GM06990 (cell line): ENCODE measurements at places on chromosomes 7 and 10.

- DNase-seq = no peak
These were observed 36.7 kb downstream of the CSGALNACT2 start for GRCh38 chr10:43174969-43175368.

DNA sequence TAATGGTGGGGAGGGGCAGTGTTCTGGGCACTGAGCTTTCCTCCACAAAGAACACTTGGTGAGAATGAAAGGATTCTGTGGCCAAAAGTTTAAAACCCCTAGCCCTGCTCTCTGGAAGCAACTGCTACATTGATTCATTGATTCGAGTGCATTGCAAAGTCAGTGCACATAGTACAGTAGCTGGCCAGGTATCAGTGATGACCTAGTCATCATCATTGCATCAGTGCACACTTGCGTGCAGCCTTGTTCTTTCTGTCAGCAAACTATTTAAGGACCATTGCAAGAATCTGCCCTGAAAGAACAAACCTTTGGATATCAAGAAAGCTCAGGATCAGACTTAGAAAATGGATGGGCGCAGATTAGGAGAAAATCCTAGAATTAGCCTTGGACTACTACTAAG, 47.4 kb downstream of the CUL1 start:
- DNase-seq = no peak

DNA sequence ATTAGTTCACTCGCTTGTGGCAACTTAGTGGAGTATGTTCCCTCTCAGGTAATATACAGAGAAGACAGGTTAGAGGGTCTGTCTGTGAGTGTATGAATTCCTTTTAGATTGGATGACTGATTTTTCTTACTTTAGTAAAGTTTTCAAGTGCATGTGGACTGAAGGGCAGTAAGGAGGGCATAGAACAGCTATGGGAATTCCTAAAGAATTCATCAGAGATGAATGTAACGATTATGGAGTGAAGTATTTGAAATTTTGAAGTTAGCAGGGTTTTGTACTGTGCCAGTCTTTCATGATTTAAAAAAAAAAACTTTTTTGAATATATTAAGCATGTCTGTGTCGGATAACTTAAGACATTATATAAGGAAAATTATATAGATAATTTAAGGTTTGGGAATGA, 15.5 kb downstream of the MAPK8 start:
- DNase-seq = no peak

DNA sequence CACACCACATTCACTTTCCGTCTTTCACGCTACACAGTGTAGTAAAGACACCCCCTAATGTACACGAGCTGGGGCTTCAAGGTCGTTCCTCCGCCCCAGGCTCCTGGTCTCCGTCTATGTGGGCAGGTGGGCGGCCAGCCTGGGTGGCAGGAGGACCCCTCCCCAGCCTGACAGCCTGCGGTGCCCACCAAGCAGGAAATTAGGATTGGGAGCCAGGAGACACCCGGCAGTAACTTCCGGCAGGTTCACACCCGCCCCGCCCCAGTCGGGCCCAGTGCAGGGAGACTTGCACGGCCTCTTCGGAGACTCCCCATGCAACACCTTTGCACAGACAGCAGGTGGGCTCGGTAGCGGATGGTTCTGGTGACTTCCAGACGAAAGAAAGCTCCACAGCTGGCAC, 27.7 kb upstream of the ADGRA1 start:
- no peak for DNase-seq

DNA sequence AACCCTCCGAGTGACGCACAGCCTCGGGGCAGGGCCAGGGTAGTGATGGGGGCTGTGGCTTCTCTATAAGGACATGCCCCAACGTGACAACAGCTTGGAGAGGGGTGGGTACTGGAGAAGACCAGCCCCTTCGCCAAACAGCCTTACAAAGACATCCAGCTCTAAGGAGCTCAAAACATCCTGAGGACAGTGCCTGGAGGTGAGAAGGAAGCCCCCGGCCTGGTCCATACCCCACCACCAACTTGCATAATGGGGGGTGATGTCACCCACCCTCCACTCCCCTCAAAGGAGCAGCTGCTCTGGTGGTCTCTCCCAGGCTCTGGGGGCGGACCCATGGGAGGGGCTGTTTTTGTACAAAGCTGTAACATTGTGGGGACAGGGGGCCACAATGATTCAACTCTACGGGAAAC, 15.1 kb downstream of the PRSS2 start:
- DNase-seq = no peak

DNA sequence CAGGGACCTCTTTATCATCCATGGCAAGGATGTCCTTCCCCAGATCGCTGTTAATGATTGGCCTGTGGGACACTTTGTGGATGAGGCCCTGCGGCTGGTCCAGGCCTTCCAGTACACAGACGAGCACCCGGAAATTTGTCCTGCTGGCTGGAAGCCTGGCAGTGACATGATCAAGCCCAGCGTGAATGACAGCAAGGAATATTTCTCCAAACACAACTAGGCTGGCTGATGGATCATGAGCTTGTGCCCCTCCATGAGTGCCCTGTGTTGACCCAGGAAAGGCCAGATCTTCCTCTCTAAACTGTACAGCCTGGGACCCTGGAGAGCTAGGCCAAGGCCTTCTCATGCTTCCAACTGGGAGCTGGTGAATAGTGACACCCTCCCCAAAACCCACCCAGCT, 124.1 kb downstream of the CUL2 start:
- DNase-seq = no peak

DNA sequence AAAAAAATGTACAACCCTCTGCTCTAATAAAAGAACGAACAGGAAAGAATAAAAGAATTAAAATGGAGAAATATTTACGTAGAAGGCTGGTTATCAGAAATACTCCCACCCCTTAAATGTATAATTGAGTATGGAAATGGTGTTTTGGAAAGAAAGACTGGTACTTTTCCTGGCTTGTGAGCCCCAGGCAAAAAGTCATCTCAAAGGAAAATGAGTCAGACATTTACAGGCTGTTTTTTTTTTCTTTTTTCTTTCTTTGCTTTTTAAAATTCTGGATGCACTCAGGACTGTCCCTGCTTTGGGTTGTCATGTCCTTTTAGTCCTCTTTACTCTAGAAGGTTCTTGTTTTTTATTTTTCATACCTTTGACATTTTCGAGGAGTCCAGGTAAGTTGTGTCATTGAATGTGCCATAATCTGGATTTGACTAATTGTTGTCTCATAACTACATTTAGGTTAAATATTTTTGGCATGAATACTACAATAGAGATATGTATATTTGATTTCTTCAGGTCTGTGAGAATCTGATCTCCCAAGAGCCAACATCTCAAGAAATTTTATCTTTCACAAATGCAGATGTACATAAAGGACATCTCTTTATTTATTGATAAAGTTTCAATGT, 313.0 kb upstream of the GLI3 start:
- DNase-seq = no peak

GRCh38 chr10:123552760-123553554, 113.2 kb upstream of the GPR26 start:
- DNase-seq = peak; percentile 75

DNA sequence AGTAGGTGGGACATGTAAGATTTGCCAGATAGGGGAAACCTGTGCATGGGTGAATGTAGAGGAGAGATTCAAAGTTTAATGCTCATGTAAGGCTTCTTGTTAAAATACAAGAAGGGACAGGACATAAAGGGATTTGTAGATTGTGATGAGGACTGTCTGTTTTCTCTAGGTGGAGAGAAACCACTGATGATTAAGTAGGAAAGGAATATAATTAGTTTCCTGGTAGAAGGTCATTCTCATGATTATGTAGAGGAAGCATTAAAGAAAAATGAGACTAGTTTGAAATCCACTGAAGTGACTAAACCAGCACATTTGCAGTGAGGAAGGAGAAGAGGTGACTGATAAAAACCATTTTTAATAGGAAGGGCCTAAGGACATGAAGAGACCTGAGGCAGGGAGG, 19.6 kb upstream of the MACC1 start:
- DNase-seq = no peak

GRCh38 chr10:79430936-79431335, 14.5 kb downstream of the ZCCHC24 start:
- DNase-seq = no peak

GRCh38 chr10:34433241-34434076, 381.6 kb downstream of the PARD3 start:
- DNase-seq = no peak

DNA sequence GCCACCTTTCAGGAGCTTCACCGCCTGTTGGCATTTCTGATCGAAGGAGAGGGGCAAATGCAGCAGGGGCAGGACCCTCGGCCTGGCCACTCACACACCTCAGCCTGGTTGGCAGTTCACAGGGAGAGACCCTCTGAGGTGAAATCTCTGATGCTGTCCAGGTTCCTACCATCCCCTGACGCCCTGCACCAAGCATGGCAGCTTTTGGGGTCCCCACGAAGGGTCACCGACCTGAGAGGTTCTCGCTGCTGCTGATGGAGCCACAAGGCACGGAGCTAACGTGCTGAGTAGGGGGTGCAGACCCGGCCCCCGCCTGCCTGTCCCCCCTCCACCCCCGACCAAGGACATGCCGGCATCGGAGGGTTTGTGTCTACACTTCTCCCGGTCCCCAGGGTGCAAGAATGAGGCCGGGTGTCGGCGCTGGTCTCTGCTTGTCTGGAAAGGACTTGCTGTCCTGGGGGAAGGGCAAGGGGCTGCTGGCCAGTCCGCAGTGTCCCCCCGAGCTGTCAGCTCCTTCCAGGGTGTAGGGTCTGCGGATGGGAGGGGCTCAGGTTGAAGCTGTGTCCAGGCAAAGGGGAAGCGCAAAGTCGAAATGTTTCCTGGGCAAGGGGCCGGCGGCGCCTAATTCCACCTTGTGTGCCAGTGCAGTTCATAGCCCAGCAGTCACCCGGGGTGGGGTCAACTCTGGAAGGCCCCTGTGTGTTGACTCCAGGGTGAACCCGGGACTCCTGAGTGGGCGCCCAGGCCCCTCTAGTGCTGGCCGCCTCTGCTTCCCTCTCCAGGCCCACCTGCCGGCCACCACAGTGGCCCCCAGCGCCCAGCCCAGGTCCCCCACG, 132.6 kb downstream of the DNAJB6 start:
- DNase-seq = no peak

DNA sequence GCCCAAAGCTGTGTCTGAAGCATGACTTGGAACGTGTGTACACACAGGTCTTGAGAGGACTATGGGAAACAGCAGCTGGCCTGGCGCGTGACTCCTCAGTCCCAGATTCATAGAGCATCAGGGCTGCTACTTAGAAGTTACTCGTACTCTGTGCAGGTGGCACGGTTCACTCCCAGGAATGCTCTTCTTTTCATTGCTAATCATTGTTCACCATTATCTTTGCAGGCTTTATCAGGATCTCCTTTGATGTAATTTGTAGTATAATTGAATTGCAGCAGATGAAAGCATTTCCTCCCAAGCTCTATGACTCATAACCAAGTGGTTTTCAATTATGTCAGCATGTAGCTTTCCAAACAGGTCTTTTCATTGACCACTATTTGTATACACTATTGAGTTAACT, 938.9 kb downstream of the NRG3 start:
- no peak for DNase-seq

- DNase-seq = no peak
These were observed 6.0 kb downstream of the CYREN start for GRCh38 chr7:135164357-135165061.

GRCh38 chr7:114988026-114988425, 66.1 kb downstream of the MDFIC start:
- no peak for DNase-seq

DNA sequence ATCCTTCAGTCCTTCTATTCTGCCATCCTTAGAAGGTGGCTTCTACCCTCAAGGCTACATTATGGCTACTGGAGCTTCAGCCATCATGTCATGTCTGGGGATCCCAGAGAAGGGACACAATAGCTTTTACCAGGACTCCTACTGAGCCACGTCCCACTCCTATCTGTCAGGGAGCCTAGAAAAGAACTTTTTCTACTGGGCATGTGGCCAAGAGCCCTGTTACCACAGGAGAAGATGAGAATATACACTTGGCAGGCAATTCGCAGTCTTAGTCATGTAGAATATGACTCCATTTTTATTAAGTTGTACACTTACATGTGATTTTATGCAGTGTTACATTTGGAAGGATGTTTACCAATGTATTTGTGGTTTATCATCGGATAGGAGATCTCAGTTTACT, 64.6 kb upstream of the KCNMA1 start:
- DNase-seq = no peak

- no peak for DNase-seq
These were observed 353.6 kb upstream of the AUTS2 start for GRCh38 chr7:69244701-69245100.

- no peak for DNase-seq
These were observed 232.0 kb upstream of the CELF2 start for GRCh38 chr10:10785627-10786026.

GRCh38 chr7:6271060-6271658, 1.3 kb downstream of the CYTH3 start:
- no peak for DNase-seq

DNA sequence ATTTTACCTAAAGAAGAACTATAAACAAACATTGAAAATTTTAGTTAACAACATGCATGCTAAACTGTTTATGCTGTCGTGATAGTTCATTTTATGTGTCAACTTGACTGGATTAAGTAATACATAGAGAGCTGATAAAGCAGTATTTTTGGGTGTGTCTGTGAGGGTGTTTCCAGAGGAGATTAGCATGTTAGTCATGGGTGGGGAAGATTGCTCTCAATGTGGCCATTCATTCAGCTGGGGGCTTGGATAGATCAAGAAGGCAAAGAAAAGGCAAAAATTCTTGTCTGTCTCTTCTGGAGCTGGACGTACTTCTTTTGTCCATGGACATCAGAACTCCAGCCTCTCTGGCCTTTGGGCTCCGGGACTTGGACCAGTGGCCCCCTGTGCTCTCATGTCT, 172.9 kb upstream of the SEMA3E start:
- DNase-seq = no peak

GRCh38 chr7:132402751-132403245, 173.5 kb downstream of the PLXNA4 start:
- DNase-seq = no peak

- DNase-seq = no peak
These were observed 167.1 kb upstream of the INHBA start for GRCh38 chr7:41869997-41870396.

GRCh38 chr10:110717781-110718589, 73.8 kb downstream of the RBM20 start:
- no peak for DNase-seq

DNA sequence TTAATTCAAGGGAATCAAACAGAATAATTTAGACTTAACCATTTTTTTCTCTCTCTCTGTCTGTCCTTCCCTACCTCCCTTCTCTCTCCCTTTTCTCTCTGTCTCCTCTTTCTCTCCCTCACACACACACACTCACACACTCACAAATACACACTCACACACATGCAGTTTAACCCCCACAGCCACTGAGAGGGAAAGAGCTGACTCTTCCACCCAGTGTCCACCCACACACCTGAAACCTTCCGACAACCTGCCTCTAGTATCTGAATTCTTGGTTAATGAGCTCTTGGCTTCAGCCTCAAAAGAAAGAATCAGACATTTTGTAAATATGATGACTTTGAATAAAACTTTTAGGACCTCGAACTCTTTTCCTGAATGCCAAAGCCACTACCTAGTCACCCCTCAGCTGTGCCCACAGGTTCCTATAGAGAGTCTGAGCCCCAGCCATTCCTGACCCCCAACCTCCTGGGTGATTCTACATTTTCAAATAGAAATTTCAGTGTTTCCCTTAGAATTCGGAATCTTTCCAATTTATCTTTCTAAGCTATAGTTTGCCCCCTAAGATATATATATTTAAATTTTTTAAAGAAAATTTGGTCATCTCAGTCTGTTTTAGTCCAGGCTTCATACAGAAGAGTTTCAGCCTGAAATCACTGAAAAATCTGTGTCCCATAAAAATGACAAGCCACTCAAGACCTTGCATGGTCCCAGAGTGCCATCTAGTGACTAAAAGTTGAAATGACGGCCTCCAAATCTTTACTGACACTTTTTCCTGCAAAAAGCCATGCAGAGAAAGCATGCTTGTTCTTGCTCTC, 202.8 kb downstream of the IPMK start:
- no peak for DNase-seq

- no peak for DNase-seq
These were observed 65.5 kb upstream of the TRIM8 start for GRCh38 chr10:102578782-102579181.
